Activated gamma-delta T cell treated with Interleukin-2 at 50 U/mL for 16 hours (primary cell): ENCODE measurements at places on chromosomes 3 and 15.

GRCh38 chr15:86830304-86830703, 750.6 kb downstream of the AGBL1 start:
- DNase-seq = no peak

DNA sequence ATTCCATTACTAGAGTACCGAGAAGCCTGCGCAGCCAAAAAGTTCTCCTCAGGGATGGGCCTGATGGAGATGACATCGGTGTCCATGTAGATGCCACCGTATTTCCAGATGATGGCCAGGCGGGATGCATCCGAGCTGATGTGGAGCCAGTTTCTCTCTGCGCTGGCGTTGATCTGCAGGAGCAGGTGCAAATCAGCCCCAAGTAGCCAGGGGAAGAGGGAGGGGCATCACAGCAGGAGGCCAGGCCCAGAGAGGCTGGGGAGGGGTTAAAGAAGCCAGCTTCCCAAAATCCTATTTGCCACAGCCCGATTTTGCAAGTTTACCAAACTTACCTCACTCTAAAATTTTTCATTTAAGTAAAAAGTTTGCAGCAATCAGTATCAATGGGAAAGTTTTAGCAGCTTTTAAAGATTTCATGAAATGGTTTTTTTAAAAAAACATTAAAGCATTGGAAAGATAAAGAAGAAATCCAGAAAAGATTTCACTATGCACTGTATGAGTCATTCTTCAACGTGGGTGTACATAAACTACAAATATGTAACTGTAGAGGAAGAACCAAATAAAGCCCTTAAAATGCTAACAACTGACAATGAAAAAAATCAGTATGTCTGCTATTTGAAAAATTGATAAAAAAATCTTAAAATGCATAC, 7.4 kb downstream of the A4GNT start:
- no peak for DNase-seq

DNA sequence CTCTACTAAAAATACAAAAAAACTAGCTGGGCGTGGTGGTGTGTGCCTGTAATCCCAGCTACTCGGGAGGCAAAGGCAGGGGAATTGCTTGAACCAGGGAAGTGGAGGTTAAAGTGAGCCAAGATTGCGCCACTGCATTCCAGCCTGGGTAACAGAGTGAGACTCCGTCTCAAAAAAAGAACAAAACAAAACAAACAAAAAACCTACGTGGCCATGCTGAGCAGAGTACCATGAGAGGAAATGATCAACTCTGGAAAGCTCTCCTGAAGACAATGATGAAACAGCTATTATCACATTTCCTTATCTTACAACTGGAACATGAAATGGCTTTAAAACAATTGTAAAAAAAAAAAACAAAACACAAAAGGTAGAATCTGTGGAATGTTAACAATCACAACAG, 75.2 kb downstream of the CHSY1 start:
- no peak for DNase-seq

- DNase-seq = no peak
Observed at GRCh38 chr3:150299201-150299600, 108.9 kb upstream of the TSC22D2 start.

DNA sequence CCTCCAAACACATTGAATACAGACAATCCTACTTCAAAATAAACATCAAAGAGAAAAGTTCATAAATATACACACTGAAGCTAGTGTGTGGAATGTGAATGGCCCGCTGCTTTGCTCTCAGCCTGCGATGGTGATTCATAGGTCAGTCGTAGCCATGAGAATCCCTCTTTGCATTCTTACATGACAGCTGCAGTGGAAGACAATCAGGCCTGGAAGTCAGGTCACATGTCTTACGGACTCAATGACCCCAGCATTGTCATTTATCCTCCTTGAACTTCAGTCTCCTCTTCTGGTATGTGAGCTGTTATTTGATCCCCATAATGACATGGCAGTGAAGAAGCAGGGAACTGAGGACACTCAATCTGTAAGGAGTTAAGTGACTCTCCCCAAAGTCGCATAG, 217.8 kb upstream of the EOMES start:
- no peak for DNase-seq

- DNase-seq = no peak
Observed at GRCh38 chr3:153628591-153628990, 466.6 kb downstream of the RAP2B start.

DNA sequence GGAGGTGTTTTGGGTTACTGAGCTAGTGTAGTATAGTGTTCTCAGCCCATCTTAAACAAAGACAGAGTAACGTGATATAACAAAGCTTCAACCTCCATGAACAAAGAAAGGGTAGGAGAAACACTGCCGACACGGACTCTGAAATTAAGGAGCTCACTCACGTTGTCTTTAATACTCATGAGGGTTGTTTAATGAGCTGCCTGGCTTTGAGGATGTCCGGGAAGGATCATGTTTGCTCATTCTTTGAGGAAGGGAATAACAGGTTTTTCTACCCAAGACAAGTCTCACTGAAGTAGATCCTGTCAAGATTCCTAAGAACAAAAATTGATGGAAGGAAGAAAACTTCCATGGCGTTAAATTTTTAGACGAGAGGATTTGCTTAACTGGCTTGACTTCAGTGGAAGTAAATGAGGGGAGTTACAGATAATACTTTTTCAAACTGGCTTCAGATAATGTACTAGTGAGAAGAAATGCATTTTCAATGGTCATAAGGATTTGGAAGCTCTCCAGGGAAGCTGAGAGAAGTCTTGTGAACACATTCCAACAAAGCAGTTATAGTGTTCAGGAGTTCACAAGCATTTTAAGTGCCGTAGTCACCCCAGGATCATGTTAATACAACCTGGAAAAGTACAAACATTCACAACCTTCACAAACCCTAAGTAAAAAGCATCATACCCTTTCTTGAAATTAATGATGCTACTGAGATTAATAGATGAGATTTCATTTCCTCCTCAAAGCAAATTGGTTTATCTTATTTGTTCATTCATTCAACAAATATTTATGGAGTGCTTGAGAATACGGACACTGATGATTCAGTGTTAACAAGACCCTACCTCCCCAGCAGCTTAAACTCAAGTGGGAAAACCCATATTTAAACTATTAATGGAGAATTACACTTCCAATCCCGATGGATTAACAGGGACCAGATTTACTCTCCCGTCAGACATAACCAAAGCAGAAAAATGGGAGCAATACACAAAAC, 101.5 kb downstream of the SHQ1 start:
- no peak for DNase-seq

GRCh38 chr3:61158216-61158615, 93.0 kb downstream of the FHIT start:
- DNase-seq = no peak

DNA sequence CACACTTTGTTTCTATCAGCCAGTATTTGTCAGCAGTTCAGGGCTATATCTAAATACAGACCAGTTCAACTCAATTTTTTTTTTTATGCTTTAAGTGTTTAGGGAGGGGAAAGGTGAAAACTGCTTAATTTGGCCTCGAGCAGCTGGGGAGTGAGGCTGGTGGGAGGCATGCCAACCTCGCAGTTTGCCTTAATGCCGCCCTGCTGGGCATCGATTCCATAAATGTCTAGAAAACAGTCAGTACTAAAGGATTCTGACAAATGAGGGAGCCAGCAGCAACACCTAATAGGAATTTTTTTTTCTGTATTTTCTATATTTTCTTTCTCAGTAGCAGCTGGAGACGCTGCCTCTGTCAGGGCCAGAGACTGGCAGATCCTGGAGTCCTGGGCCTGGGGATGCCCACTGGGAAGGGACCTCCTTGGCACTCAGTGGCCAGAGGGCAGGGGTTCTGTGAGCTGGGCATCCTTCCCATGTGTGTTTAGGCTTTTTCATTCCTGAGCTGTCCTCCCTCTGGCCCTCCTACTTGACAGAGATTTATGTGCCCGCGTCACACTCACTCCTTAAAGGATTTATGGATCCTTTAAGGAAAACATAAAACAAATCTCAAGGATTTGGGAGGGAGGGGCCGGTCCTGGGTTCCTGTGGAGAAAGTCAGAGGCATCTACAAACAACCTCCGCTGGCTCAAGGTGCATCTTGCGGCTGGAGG, 117.8 kb downstream of the WNT5A start:
- no peak for DNase-seq

DNA sequence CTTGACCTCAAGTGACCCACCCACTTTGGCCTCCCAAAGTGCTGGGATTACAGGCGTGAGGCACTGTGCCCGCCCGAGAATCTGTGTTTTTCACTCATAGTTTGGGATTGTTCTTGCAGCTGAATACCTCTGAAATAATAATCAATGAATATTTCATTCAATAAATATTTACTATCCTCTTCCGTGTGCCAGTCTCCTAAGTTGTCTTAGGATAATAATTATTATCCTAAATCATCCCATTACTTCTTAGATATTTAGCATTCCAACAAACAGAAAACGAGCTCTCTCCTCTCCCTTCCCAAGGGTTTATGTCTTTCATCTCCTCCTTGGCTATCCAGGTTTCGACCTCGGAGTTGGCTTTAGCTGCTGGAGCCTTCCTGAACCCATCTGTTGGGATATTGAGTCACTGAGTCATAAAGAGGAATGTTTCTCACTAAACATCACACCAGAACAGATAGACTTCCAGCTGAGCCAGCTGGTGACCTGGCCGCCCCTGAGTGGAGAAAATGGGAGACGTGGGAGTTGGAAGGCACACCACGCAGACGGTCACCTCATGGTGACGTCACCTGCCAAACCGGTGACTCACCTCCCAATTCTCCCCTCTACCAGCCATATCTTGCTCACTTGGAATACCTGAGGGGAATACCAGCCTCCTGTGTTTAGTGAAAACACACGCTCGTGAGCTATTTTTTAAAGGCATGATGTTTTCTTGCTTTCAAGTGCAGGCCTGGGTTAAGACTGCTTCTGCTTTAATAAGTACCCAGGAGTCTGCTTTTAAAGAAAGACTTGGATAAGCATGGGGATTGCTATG, 43.9 kb downstream of the BHLHE40 start:
- DNase-seq = no peak

GRCh38 chr15:45346381-45346780, 32.0 kb downstream of the GATM start:
- DNase-seq = no peak

DNA sequence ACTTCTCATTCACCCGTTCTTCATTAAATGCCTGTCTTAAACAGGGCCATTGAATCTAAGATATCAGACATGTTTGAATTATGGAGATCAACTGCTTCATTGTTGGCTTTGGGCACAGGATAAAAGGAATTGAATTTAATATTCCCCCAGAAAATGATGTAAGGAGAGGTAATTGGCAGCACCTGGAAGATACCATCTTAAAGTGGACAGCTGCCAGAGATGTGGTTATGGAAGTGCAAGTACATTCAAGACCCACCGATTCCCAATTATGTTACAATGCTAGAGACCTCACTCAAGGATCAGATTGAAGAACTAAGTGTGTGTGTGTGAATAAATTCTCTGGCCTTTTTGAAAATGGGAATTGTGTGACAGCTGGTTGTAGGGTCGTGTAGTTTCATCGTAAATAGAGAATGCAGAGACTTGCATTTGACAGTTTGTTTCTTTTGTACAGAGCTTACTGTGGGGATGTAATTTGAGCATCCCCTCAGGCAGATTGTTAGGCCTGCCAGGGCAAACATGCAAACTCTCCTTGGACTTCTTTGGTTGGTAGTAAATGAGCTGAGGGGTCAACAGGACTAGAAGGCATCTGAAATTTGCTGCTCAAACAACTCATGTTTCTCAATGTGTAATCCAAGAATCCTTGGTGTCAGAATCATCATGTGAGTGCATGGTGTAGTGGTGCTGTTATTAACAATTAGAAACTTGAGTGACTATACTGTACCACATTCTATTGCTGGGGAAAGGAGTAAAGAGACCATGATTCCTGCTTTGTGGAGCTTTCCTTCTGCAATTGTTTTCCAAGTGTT, 359.2 kb upstream of the THRB start:
- no peak for DNase-seq

DNA sequence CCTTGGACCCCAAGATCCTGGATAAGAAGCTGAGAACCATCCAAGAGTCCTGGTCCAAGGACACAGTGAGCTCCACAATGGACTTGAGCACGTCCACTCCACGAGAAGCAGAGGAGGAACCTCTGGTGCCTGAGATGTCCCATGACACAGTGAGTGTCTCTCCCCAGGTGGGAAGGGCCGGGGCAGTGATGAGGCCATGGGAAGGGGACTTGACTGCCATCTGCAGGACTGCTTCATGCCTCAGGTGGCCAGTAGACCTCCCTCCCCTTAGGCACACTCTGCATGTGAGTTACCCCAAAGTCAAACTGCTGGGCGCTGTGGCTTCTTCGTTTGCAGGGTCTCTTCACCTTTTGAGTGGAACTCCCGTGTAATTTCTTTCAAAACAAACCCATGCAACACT, 59.7 kb downstream of the CCDC33 start:
- DNase-seq = no peak

DNA sequence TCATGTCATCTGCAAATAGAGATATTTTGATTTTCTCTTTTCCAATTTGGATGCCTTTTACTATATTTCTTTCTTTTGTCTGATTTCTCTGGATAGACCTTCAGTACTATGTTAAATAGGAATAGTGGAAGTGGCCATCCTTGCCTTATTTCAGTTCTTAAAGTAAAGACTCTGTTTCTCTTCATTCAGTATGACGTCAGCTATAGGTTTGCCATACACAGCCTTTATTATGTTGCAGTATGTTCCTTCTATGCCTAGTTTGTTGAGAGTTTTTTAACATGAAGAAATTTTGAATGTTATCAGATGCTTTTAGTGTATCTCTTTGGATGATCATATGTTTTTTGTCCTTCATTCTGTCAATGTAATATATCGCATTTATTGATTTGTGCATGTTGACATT, 566.7 kb upstream of the ROBO1 start:
- no peak for DNase-seq

DNA sequence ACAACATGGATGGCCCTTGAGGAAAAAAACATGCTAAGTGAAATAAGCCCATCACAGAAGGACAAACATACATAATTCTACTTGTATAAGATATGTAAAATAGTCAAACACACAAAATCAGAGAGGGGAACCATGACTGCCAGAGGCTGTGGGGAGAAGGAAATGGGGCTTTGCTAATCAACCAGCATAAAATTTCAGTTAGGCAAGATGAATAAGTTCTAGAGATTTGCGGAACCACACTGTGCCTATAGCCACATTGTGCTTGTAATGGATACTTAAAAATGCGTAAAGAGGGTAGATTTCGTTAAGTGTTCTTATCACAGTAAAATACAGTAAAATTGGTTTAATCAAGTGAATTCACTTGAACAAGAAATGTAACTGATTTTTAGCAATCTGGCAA, 33.7 kb upstream of the SPTBN5 start:
- no peak for DNase-seq

GRCh38 chr3:168850109-168850508, 754.4 kb upstream of the GOLIM4 start:
- DNase-seq = no peak

- DNase-seq = no peak
Observed at GRCh38 chr3:107308716-107309115, 68.5 kb upstream of the CCDC54 start.

DNA sequence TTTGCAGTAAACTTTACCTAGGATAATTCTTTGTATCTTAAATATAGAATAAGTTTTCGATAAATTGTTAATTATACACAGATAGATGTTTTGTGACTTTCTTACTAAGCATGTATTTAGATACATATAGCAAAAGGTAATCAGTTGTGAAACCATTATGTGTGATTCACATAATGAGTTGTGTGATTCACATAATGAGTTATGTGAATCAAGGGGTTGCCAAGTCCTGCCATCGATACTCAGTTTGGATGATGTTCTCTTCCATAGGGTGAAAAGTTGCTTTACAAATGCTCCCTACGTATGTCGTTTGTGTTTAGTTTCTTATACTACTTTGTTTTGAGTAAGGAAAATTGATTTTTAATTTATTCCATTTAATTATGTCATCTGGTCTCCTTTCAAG, 682.1 kb downstream of the MECOM start:
- DNase-seq = no peak
